CD4-positive, alpha-beta T cell treated with Interleukin-1 beta for 1 hour (primary cell): ENCODE measurements at places on chromosomes 7 and 10.

- no peak for DNase-seq
These were observed 172.5 kb upstream of the INSYN2A start for GRCh38 chr10:127368929-127369328.

GRCh38 chr7:28802450-28802849 lies 155.7 kb downstream of the TRIL start:
- DNase-seq = no peak

- DNase-seq = no peak
These were observed 73.4 kb downstream of the ALOX5 start for GRCh38 chr10:45447416-45447815.

GRCh38 chr10:28533571-28534304 lies 820 bp downstream of the WAC start:
- DNase-seq = peak; percentile 62

- DNase-seq = no peak
These were observed 310.9 kb upstream of the NEBL start for GRCh38 chr10:21207852-21208646.
